ENCODE measurements at places on chromosomes 7 and 10. TPM values are rescaled to one million over a fixed set of nuclear protein-coding genes. Genes with fewer than 3 reads are reported as not detected.

The NRAP gene
- not detected for total RNA-seq

The UCMA gene
- not detected for total RNA-seq

The OR2A12 gene
- total RNA-seq, result not detected

The SLC29A4 gene
- total RNA-seq, result 0.24 TPM

The ZPBP gene
- total RNA-seq, result not detected

The SEMA3D gene
- not detected for total RNA-seq

The LIPM gene
- not detected for total RNA-seq

The CARD11 gene
- total RNA-seq, result 105 TPM

The NODAL gene
- not detected for total RNA-seq

The ZNF138 gene
- total RNA-seq, result 10.7 TPM

The OR13A1 gene
- total RNA-seq, result not detected

The CPA4 gene
- total RNA-seq, result not detected

The CHAT gene
- total RNA-seq, result not detected

The OPN1SW gene
- not detected for total RNA-seq

The RPEL1 gene
- total RNA-seq, result not detected

The CYP26A1 gene
- total RNA-seq, result not detected

The TMEM196 gene
- not detected for total RNA-seq

The CLCN1 gene
- not detected for total RNA-seq

The SP8 gene
- total RNA-seq, result not detected

The HOXA1 gene
- 0.30 TPM for total RNA-seq

The NEUROD6 gene
- total RNA-seq, result not detected

The AZGP1 gene
- total RNA-seq, result not detected

The ZNF503 gene
- 0.07 TPM for total RNA-seq

The CPA5 gene
- total RNA-seq, result 0.88 TPM

The MMP21 gene
- total RNA-seq, result not detected

The CHCHD1 gene
- total RNA-seq, result 28.8 TPM
